Stimulated activated CD8-positive, alpha-beta memory T cell treated with anti-CD3 and anti-CD28 coated beads, Interleukin-4, amount 100 ng/mL, for 48 hours (primary cell): ENCODE measurements at places on chromosomes 3 and 15.

DNA sequence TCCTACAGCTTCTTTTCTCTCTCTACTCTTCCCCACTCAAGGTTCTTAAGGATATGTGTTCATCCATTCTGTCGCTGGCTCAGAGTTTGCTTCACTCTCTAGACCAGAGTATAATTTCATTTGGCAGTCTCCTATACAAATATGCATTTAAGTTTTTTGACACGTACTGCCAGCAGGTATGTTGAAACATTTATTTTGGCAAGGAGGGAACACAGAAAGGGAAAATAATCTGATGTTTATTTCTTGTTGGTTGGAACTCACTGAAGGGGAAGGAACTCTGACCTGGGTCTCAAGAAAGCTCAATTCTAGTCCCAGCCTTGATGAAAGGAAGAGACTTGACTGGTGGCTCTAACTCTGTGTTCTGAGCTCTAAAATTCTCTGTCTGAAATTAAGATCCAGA lies 21.6 kb downstream of the FANCD2 start:
- no peak for DNase-seq

- no peak for DNase-seq
Observed at GRCh38 chr3:171776411-171776810, 33.9 kb downstream of the PLD1 start.

- DNase-seq: peak; percentile 25
Observed at GRCh38 chr3:145776782-145777408, 384.1 kb downstream of the PLOD2 start.

DNA sequence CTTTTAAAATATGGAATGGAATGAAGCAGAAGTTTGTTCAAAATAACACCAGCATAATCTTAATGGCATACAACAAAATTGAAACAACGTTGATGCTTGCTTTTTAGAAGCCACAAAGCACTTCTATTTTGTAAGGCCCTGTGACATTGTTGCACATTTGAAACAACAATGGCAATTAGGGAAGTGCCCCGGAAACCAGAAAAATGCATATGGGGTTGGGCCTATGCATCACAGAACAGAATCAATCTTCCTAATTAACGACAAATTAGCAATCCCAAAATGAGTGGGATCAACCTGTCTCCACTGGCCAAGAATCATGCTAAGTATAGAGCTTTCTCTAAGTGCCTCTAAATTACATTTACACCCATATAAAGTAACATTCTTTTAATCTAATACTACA lies 168.9 kb downstream of the MEIS2 start:
- no peak for DNase-seq

- peak; percentile 39 for DNase-seq
Observed at GRCh38 chr3:63349583-63350573, 71.8 kb downstream of the SYNPR start.

DNA sequence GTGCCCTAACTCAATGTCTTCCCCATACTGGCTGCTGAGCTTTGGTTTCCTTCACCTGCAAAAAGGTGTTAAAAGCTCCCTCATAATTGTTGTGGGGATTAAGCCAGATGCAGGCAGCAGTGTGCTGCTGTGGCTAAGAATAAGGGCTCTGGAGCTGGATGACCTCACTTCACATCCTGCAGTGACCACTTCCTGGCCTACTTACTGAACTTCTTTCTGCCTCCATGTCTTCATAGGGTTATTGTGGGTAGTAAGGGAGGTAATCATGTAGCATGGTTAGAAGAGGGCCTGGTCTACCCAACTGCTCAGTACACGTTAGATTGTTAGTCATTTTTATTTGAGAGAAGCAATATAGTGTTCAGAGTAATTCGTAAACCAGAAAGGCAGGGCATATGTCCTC lies 18.4 kb downstream of the GYG1 start:
- no peak for DNase-seq

DNA sequence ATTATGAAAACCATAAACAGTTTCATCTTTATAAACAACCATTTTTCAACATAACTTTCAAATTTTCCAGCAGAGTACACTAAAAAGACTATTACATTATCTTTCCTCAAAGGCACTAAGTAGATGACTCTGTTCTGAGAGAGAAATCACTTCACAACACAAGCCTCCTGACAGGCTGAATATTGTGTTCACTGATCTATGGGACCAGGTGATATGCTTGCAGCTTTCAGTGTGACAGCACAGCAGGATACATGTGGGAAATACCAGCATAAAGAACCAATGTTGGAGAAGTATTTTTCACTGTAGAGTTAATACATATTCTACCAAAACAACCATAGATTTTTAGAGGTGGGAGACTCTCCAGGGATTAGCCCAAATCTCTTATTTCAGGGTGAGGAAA lies 350.6 kb downstream of the PLCL2 start:
- no peak for DNase-seq

GRCh38 chr3:129344540-129345220 lies 66.0 kb downstream of the HMCES start:
- no peak for DNase-seq

- no peak for DNase-seq
Observed at GRCh38 chr3:47487265-47487664, 11.5 kb upstream of the SCAP start.

GRCh38 chr3:187922704-187923416 lies 177.6 kb upstream of the BCL6 start:
- peak; percentile 46 for DNase-seq

DNA sequence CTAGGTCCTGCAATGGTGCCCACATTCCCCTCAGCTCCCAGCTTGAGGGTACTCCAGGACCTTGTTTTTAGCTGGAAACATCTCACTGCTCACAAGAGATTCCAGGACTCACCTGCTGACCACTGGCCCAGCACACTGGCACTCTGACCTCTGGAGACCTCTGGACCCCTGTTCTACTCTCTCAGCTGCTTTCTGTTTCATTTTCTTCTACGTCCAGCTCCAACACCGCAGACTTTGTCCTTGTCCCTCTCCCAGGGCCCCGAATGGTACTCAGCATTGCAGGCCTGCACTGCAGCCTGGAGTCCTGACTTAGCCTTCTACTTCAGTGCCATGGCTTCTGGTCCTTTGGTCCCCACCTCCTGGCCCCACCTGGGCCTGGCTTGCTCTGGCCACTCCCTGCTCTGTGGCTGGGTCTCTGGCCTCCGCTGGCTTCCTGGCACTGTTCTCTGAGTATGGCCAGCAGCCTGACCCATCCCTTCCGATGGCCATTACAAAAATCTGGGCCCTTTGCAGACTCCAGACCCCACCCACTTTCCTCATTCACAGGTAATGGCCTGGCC lies 27.9 kb downstream of the KY start:
- DNase-seq: no peak

DNA sequence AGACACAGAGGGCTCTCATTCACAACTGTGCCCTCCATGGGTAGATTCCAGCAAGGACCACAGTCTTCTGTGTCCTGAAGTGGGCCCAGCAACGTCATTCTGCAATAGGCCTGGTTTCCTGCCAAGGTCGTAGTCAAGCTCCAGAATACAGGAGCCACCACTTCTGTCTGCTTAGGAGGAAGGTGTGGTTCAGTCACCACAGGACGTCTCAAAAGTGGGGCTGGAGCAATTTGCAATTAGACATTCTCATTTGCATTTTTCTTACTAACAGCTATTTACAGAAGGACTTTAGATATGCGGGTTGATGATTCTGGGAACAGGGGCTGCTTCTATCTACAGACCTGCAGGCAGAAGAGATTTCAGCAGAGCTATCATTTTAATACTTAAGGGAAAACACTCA lies 58.7 kb upstream of the MYRIP start:
- DNase-seq: no peak

- no peak for DNase-seq
Observed at GRCh38 chr15:83077491-83078230, 10.6 kb upstream of the BTBD1 start.

- no peak for DNase-seq
Observed at GRCh38 chr3:79761441-79761840, 6.4 kb downstream of the ROBO1 start.

- peak; percentile 64 for DNase-seq
Observed at GRCh38 chr15:60844511-60845174, 365.7 kb upstream of the ICE2 start.

DNA sequence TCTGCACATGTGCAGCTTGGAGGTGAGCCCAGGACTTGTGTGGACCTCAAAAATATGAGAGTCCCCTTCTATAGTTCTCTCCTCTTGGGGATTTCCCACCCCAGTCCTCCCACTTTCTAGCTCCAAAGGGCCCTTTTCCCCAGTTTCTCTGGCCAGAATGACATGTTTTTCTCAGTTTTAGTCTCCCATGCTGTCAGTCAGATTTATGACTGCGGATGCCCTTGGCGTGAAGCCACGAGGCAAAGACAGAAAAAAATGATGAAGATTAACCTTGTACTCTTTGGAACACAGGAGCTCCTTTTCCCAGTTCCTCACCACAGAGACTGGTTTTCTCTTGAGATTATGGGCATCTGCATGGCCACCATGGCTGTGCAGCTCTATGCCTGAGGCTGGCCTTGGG lies 72.0 kb upstream of the TTBK2 start:
- DNase-seq: no peak

GRCh38 chr3:187888701-187889100 lies 143.4 kb upstream of the BCL6 start:
- DNase-seq: no peak

DNA sequence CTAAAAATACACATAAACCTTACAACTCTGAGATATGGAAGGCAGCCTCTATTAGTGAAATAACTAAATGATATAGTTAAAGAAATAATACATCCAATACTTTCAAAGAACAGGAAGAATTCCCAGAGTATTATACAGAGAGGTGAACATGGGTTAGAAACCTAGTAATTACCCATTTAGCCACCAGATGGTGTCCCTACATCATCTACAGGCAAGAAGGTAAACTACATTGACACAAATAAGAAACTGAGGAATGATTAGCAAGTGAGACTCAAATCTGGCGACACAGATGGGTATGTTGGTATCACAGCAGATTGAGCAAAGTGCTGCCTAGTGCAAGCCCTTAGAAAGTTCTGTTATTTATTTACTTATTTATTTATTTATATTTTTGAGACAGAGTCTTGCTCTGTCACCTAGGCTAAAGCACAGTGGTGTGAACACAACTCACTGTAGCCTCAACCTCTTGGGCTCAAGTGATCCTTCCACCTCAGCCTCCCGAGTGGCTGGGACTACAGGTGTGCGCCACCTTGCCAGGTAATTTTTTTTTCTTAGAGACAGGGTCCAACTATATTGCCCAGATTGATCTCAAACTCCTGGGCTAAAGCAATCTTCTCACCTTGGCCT lies 28.2 kb downstream of the NEK4 start:
- no peak for DNase-seq

DNA sequence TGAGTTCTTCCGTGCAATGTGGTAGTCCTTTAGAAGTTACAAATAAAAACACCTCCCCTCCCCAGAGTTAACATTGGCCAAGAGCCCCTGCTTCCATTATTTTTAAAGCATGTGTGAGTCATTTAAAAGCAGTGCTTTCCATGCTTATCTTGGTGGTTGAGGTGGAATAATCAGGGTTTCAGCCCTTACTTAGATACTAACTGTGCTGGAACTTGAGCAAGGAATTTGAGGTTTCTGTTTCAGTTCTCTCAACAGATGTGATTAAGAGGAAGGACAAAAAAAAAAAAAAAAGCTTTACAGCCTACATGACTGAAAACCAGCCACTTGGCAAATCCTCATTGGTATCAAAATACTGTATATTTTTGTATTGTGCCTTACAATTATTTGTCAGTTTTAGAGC lies 64.5 kb downstream of the CGNL1 start:
- DNase-seq: no peak
